GM04504 (cell line): ENCODE measurements at places on chromosomes 5 and 9.

- peak; percentile 58 for DNase-seq
Observed at GRCh38 chr9:129737479-129738274, 15.2 kb downstream of the PTGES start.

GRCh38 chr5:179176571-179177230, 116.5 kb downstream of the ZNF354C start:
- no peak for DNase-seq

DNA sequence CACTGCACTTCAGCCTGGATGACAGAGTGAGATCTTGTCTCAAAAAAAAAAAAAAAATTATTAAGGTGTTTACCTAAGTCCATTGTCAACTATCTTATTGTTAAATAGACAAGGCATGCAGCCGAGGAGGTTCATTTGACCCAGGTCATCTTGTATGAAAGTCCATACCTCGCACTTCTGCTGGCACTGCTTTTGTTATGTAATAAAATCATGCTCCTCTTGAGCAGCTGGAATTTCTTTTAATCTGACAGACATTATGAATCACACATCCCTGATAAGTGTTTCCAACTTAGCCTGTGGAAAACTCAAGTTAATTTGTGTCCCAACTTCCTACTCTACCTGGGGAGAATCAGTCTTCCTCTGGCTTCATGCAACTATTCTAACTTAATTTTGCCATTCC, 315.6 kb upstream of the KLF4 start:
- no peak for DNase-seq

- no peak for DNase-seq
Observed at GRCh38 chr5:32027093-32027716, 146.9 kb downstream of the GOLPH3 start.

GRCh38 chr5:79193643-79194042, 42.3 kb upstream of the JMY start:
- DNase-seq: peak; percentile 41

DNA sequence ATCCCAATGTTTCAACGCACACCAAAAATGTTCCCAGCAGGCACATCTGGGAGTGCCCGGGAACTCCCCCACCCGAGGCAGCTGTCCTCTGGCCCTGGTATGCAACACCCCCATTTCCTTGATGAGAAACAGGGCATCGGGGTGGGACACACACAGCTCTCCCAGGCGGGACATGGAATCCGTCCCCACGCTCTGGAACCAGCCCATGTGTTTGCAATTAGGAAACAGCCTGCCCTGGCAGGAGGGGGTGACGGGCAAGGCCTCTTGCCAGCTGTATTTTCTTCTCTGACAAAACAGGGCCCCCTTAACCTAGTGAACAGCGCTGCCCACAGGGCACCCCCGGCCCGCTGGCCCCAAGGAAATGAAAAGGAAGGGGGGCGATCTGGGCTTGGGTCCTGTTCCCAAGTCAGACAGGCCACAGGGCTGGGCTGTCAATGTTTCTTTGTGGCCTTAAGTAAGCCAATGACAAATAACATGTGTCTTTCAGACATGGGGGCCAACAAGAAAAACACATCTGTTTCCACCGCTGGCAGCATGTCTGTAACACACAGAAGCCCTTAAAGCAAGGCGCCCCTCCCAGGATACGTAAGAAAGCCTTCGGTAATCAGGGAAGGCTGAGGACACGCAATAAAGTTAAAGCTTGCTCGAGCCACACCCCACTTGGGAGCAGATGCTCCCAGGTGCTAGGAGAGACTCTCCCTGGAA, 125.3 kb downstream of the ROR2 start:
- no peak for DNase-seq

GRCh38 chr9:80622508-80622907, 1050.7 kb downstream of the TLE4 start:
- DNase-seq: no peak

- no peak for DNase-seq
Observed at GRCh38 chr9:136179761-136180160, 25.2 kb downstream of the LHX3 start.

- no peak for DNase-seq
Observed at GRCh38 chr5:97245386-97245785, 62.3 kb upstream of the RIOK2 start.

DNA sequence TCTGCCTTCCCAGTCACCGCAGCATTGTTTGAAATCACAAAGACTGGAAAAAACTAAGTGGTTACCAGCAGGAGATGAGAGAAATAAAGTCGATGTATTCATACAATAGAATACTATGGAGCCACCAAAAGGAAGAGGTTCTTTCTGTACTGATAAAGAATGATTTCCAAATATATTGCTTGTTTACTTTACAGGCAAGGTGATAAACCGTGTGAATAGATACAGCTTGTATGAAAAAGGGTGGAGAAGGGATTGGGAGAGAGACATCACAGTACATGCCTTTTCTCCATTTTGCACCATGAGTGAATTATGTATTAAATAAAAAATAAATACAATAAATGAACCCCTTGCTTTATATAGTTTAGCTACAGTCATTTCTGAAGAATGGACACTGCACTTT, 91.7 kb downstream of the RFK start:
- no peak for DNase-seq

GRCh38 chr9:68896486-68896885, 117.4 kb downstream of the PRKACG start:
- DNase-seq: no peak

GRCh38 chr9:34380511-34381315, 4.0 kb upstream of the MYORG start:
- peak; percentile 38 for DNase-seq

DNA sequence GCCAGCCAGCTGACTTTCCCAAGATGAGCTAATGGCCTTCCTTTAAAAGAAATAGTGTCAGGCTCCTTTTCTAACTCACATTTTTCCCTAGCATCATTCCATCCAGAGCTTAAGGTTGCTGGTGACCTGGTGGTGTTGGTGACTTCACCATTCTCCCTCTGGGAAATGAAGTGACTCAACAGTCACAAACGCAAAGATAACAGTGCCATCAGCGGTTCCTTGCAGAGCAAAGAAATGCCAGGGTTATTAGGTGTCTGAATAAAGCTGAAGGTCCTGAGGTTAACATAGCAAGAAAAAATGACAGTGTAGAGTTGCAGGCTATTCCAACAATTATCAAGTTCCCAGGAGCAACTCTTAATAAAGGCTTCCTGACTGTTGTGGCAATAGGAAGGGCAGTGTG, 111.8 kb upstream of the SLC44A1 start:
- DNase-seq: peak; percentile 62

- DNase-seq: no peak
Observed at GRCh38 chr9:94568250-94568889, 13.5 kb downstream of the PCAT7 start.

DNA sequence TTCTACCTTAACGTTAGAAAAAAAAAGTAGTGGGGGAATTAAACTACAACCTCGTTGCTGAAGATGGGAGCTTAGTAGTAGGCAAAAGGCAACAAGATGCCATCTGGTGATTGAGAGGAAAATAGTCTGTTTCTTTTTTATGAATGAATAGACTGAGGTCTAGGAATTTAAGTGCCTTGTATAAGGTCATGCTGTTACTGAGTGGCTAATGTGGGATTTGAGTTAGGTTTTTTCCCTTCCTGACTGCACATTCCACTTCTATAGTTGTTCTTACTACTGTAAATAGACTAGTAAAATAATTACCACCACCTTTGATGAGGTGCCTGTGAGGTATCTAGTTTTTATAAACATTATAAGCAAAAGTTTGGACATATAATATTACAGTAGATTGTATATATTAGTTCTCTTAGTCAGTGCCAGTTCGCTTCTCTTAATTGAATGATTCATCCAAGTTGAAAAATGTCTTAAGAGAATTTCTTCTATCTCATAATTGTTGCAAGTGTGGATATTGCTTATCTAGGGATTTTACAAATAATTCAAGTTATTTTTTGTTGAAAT, 19.1 kb downstream of the FSD1L start:
- DNase-seq: no peak

GRCh38 chr9:68643901-68644809, 60.9 kb upstream of the PIP5K1B start:
- DNase-seq: no peak

DNA sequence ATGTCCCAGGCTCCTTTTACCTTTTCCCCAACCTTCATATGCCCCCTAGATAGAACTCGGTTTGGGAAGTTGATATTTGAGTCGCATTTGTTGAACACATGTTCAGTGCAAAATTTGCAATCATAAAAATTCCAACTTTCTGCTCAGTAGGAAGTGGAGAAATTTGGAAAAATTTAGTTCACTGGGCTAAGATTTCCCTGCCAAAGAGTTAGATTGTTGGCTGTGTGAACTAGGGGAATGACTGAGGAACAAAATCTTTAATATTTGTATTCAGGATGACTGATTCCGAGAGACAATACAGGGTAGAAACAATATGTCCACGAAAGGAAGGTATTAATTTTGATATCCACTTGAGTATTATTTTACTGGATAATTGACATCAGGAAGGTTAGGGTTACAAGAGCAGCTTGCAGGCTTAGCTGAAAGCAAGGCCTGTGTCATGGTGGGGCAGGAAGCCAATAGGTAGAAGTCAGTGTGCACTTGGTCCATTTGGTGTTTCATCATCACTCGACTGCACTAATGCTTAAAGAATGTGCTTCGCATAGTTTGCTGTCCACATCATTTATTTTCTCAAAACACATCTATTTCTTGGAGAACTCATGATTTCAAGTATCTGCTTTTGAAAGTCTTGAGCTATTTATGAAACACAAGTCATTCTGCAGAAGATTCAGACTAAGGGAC, 59.4 kb upstream of the GNA14 start:
- peak; percentile 95 for DNase-seq

DNA sequence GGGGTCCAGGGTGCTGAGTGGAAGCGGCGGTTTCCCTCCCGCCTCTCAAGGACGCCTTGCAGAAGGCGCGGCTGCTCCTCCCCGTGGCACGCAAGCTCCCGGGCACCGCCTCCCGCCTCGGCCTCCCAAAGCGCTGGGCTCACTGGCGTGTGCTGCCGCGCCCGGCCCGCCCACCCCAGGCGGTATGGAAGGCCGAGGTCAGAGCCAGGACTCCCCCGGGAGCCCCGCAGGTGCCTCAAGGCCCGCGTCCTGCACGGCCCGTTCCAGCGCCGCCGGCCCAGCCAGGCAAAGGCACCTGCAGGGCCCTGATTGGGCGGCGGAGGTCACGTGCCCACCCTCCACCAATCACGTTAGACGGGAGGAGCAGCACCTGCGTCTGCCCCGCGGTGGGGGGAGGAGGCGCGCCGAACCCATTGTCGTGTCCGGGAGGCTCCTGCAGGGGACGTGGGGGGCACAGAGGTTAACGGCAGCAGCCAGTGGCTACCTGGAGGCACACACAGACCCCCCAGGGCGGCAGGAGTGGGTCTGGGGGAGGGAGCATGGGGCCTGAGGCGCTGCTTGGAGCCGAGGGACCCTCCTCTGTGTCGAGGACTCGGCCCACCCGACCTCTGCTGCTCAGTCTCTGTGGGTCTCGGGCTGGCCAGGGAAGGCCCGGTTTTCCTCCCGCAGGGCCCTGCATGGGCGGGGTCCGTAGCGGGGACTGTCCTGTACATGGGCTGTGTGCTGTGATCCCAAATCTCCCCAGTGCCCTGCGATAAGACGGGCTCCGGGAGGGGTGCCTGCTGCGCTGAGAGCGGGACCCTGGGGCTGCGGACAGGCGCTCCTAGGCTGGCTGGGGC, 2.0 kb upstream of the LCN12 start:
- peak; percentile 55 for DNase-seq

DNA sequence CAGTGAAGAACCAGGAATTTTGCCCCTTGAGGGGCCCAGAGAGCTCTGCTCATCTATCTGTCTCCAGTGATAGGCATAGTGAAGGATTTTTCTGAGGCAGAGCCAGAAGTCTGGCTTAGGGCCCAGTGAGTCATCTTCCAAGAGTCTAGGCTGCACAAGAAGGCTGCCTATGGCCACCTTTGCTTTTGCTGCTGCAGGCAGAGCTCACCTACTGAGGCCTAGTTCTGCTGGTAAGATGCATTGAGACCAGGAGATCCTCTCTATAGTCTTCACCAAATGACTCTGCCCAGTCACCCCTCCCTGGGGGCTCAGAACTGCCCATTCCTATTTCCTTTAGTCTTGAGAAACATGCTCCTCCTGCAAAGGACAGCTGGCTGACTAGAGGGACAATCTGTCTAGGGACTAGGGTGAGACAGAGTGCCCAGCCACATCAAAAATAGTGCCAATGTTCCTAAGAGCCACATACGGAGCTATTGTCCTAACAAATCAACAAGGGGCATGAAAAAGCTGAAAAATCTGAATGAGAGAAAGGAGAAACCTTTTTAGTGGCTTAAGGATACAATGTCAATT, 40.3 kb upstream of the CDKN2AIPNL start:
- no peak for DNase-seq

GRCh38 chr5:134468921-134469400, 56.5 kb upstream of the JADE2 start:
- no peak for DNase-seq

DNA sequence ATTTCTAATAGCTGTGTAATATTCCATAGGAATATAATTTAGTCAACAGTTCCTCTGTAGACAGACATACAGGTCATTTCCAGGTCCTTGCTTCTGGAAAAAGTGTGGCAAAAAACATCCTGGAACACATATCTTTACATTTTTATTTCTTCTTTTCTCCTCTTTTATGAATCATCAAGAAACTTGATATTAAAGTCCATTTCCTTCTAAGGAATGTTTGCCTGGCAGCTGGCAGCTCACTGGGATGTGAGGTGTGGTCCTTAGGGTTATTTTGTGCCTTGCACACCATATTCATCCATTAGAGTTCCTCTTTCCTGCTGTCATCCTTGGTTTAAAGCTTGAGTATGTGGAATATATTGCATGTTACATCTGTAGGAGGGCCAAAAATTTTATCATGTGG, 122.0 kb downstream of the GALNT10 start:
- DNase-seq: no peak

- no peak for DNase-seq
Observed at GRCh38 chr5:170745481-170746071, 37.9 kb upstream of the GABRP start.

DNA sequence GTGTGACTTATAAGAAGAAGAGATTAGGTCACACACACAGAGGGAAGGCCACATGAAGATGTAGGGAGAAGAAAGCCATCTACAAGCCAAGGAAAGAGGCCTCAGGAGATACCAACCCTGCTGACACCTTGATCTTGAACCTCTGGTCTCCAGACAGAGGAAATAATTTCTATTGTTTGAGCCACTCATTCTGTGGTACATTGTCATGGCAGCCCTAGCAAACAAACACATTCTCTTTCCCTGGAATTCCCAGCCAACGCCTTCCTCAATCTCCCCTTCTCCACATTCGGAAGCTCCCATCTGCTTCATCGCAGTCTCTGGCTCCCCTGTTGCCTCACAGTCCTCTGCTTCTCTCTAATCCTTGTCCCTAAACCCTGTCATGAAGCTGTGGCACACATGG, 16.7 kb downstream of the PTGS1 start:
- DNase-seq: no peak

DNA sequence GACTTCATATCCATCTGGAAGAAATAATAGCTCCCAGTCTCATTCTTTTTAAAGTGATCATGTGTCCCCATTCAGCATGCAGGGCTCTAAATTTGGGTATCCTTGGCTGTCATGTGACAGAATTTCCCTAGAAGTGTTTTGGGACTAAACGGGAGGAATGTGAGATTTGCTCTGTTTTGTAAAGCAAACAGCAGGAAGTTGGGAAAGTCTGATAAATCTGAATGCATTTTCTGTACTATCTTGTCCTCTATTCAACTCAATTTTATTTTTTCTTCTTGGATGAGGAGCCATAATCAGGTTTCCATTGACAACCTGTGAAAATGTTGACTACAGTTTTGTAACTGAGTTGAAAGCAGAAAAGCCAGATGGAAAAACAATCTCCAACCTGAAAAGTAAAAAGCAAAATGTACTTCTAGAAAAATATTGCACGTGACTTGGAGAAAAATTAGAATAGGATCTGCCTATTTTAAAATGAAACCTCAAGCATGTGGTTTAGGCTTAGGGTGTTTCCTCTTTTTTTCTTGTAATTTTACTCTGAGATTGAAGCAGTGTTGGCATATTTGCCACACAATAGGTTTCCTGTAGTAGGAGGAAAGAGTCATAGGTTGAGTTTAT, 76.2 kb upstream of the IL6ST start:
- no peak for DNase-seq
